ENCODE measurements at places on chromosomes 12 and 14.

- no peak for DNase-seq
Observed at GRCh38 chr12:121512561-121512960, 68.3 kb downstream of the KDM2B start.

- DNase-seq: no peak
Observed at GRCh38 chr12:52183971-52184370, 7.8 kb downstream of the KRT80 start.

DNA sequence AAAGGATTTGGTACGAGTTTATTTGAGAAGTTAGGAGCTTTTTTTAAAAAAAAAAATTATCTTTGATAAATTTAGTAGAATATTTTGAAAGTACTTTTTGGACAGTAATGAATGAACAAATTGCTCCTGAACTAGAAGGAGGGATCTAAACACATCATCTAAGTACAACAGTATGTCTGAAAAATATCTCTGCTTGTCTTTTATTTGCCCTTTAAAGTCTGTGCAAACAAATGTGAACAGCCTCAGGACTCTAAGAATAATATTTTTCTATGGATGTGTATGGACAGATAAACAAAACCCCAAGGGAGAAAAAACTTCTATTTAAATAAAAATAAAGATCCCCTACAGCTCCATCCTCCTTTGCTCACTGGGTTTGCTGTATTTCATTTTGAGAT is 19.5 kb downstream of the FBXL14 start:
- DNase-seq: no peak

DNA sequence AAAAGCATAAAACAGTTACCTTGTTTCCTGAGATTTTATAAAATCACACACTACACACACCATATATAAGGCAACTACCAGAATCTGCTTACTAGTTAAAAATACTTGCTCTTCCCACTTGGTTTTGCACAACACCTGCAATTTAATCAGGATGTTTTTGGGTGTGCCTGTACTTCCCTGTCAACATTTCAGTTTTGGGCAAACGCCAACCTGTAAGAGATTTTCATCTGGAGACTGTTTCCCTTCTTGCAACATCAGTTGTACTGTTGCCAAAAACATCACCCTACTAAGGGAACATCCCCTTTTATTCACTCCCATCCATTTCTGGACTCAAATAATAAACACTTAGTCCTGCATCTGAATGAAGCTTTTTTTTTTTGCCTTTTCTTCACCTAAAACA is 172.3 kb downstream of the DUSP6 start:
- DNase-seq: peak; percentile 85

DNA sequence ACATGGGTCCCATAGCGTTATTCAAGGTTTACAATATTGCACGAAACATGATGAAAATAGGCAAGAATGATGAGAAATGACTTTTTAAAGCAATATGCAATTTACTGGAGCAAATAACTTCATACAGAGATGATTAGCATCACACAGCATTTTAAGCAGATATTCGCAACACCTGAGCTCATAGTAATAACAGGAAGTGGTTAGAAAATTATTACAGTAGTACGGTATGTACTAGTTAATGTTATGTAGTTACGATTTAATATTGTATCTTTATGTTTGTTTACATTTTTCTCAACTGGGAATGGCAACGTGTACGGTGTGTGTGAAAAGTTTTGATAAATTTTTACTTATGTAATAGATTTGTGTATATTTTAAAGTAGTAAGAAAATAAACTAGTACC is 102.6 kb downstream of the OSBPL8 start:
- no peak for DNase-seq

DNA sequence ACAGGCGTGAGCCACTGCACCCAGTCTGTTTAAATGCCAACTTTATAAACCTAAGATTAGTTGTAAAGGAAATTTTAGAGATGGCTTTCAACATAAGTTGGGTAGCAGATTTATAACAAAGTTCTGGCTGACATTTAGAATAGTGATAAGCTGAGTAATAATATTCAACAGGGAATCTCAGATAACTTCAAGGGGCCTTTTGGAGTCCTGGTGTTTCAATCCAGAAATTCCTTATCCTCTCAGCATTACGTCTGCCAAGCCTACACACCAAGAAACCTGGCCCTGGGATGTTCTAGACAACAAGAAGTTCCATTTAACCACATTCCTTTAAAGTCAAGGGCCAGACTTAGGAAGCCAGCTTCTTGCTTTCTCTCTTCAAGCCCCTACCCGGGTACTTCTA is 59.5 kb upstream of the DYRK2 start:
- DNase-seq: no peak

DNA sequence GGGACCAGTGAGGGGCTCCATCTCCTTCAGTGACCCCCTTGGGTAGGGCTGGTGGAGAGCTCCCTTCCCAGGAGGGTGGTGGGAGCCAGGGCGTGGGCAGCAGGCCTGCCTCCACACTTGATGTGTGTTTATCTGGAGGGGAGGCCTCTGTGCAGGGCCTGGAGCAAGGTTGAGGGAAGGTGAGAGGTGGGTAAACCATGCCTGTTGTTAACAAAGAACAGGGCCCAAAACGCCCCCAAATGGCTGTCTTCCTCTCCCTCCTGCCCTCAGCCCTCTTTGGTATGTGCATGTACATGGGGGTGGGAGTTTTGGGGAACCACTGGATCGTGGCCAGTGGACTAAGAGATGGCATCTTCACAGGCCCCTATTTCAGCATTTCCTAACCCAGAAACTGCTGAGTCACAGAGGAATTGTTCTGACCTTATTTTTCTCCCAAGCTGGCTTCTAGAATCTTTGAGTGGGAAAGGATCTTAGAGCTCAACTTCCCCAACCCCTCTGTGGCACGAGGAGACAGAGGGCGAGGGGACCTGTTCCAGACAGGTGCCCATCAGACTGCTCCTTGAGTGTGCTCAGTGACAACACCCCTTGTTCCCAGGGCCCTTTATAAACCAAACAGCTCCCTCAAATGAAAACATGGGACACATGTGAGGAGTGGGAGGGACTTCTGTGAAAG is 3.6 kb downstream of the SLC48A1 start:
- DNase-seq: peak; percentile 77

DNA sequence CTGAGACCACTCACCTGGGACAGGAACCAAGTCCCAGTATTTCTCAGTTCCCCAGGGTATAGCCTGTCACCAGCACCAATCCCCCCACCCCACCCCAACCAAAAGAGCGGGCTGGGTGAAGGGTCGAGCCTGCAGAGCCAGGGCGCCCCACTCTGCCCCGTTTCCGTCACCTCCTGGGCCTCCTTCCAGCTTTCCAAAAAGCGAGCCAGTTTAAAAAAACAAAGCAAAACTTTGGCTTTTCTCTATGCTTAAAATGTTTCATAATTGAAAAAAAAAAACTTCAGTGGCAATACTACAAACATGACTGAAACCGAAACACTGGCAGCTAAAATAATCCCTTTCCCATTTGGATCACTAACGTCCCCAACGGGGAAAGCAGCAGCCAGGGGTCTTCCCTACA is 7.5 kb downstream of the CAMKK2 start:
- DNase-seq: peak; percentile 26

- no peak for DNase-seq
Observed at GRCh38 chr12:93010461-93010860, 81.4 kb upstream of the EEA1 start.

GRCh38 chr14:35287431-35288013 is 4.7 kb upstream of the PSMA6 start:
- no peak for DNase-seq

DNA sequence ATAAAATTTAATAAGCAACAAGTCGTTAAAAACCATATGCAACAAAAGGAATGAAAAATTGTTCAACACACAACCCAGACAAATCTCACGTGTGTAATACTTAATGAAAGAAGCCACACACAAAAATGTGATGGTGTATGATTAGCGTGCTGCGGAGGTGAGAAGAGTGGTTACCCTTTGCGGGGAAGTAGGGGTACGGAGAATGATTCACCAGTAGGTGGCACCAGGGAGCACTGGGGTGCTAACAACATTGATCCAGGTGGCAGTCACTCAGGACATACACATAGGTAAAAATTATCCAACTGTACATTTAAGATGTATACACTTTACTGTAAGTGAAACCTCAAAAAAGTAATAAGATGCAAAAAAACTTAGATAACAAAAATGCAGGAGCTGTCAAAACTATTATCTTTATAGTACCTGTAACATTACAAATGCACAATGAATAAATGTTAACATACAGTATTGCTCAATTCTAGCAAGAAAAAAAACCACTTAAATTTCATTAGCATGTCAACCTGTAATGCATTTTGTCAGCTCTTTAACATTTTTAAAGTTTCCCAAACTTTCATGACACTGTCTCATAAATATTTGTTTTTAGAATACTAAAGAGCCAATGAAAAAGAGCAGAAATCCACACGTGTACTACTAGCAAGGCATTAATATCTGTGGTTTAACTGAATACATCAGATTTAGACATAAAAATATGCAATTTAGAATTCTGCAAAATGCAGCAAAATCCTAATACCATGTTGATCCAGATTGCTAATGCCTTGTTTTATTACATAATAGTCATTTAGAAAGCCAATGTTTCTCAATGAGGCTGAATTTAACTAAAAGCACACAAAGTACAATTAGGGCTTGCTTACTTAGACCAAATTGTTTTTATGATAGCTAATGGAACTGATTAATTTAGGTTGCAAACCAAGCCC is 46.7 kb downstream of the TMCC3 start:
- peak; percentile 59 for DNase-seq

- DNase-seq: no peak
Observed at GRCh38 chr12:131114942-131115584, 161.4 kb downstream of the ADGRD1 start.

- DNase-seq: no peak
Observed at GRCh38 chr12:32536000-32536345, 136.6 kb downstream of the FGD4 start.

Measured in NB4 (cell line).